ENCODE measurements at places on chromosomes 3 and 15. TPM values are rescaled to one million over a fixed set of nuclear protein-coding genes. Genes with fewer than 3 reads are reported as not detected.

Gene KBTBD8
- 0.71 TPM for polyA plus RNA-seq

Gene STRIT1
- not detected for polyA plus RNA-seq

Gene LDHAL6B
- not detected for polyA plus RNA-seq

Gene SERINC4
- 4.2 TPM for polyA plus RNA-seq

Gene GRM7
- not detected for polyA plus RNA-seq

Gene FBXL2
- polyA plus RNA-seq: 0.03 TPM

Gene OSTN
- not detected for polyA plus RNA-seq

Gene SKOR1
- polyA plus RNA-seq: not detected

Gene PARP15
- 8.4 TPM for polyA plus RNA-seq

Gene HMG20A
- polyA plus RNA-seq: 35.7 TPM

Gene EXOG
- 2.6 TPM for polyA plus RNA-seq

Gene NR1I2
- 0.17 TPM for polyA plus RNA-seq

Gene EPHA3
- not detected for polyA plus RNA-seq

Gene POPDC2
- 1.1 TPM for polyA plus RNA-seq

Gene DNAJA4
- 7.9 TPM for polyA plus RNA-seq

Gene SCN11A
- not detected for polyA plus RNA-seq

Gene SYNM
- polyA plus RNA-seq: 0.08 TPM

Gene CCDC71
- 1.8 TPM for polyA plus RNA-seq

Gene CAMK2N2
- not detected for polyA plus RNA-seq

Gene SAMD7
- not detected for polyA plus RNA-seq

Gene CHST13
- not detected for polyA plus RNA-seq

Gene ABTB1
- polyA plus RNA-seq: 58.6 TPM

Gene ACOX2
- polyA plus RNA-seq: not detected

Gene HHATL
- not detected for polyA plus RNA-seq

Gene SNX4
- polyA plus RNA-seq: 23.1 TPM

Gene NR2E3
- polyA plus RNA-seq: 0.36 TPM

Gene TMED3
- polyA plus RNA-seq: 67.6 TPM

Gene PTH1R
- not detected for polyA plus RNA-seq

Gene C3orf85
- polyA plus RNA-seq: not detected

Gene CCDC80
- polyA plus RNA-seq: 0.09 TPM

Gene CAMP
- polyA plus RNA-seq: not detected

Gene LRRFIP2
- 11.2 TPM for polyA plus RNA-seq

Gene MYO5C
- 0.22 TPM for polyA plus RNA-seq

Gene FBXL22
- 1.5 TPM for polyA plus RNA-seq
